ENCODE measurements at places on chromosomes 3 and 15.
A peak's percentile ranks its signal among the peaks of the same experiment; 100 is the strongest.

GRCh38 chr3:35633332-35634124 lies 5.8 kb upstream of the ARPP21 start:
- DNase-seq, result no peak

GRCh38 chr3:126811530-126811929 lies 107.5 kb downstream of the CHCHD6 start:
- peak; percentile 34 for DNase-seq

GRCh38 chr3:113532698-113533533 lies 561 bp downstream of the SIDT1 start:
- no peak for DNase-seq

DNA sequence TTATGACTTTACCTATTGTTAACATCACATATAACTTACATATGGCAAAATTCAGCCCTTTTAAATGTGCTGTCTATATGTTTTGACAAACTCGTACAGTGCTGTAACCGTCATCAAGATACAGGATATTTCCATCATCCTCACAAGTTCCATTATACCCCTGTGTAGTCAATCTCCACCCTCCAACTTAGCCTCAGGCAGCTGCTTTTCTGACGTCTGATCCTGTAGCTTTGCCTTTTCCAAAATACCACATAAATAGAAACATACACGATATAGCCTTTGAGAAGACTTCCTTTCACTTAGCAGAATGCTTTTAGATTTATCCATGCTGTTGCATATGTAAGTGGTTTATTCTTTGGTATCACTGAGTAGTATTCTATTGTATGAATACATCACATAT lies 47.1 kb downstream of the SLC12A1 start:
- no peak for DNase-seq

GRCh38 chr3:123861081-123861836 lies 22.9 kb downstream of the MYLK start:
- no peak for DNase-seq

GRCh38 chr3:184242297-184242685 lies 6.5 kb downstream of the ALG3 start:
- DNase-seq, result no peak

DNA sequence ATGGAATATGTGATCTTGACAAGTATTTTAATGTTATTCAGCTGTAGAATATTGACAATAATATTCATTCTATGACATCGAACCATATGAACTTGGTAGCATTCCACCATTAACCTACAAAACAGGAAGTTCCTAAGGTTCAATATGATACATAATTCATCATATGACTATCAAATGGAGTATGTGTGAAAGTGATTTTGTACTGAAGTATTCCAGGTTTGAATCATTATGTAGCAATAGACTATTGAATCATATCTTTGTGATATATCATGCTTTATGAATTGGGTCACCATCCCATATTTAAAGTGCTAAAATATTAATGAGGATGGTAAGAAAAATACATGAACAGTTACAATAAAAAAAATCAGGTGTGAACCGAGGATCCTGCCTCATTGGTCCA lies 95.1 kb downstream of the TP63 start:
- DNase-seq, result no peak

- DNase-seq, result no peak
Measured at GRCh38 chr3:194103505-194103904, 32.4 kb upstream of the HES1 start.

DNA sequence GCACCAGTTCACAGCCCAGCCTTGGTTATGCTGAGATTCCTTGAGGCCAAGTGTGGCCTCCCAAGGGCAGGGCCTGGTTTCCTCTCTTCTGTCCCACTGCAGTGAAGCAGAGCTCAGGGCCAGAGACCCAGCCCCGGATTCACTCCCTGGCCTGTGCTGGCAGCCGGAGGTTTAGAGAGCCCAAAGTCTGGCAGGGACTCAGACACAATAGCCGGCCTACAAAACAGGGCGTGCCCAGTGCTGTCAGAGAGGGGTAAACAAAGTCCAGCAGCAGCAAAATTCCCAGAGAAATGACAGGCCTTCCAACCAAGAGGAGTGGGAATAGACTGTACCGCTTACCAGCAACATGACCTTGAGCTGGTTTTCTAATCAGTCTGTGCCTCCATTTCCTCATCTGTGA lies 14.0 kb downstream of the VIPR1 start:
- DNase-seq, result no peak

- no peak for DNase-seq
Measured at GRCh38 chr15:63387748-63388493, 6.3 kb upstream of the CA12 start.

DNA sequence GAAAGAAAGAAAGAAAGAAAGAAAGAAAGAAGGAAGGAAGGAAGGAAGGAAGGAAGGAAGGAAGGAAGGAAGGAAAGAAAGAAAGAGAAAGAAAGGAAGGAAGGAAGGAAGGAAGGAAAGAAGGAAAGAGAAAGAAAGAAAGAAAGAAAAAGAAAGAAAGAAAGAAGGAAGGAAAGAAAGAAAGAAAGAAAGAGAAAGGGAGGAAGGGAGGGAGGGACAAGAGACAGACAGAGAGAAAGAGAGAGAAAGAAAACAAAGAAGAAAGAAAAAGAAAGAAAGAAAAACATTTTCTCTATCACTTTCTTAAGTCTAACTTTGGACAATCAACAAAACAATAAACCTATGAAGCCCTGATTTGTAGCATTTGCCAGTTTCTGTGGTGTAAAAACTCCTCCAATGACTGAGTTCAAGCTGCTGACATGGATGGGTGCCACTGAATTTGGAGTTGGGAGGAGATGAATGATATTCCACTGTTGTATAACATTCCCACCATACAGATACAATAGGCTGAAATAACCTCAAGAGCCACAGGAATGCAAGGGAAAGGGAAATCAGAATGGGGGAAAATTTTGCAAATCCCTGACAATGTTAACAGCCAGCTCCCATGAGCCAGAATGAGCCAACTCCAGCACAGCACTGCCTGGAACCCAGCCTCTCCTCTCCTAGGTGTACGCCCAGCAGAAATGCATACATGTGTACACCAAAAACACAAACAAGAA lies 15.0 kb upstream of the RTP3 start:
- DNase-seq, result peak; percentile 51

DNA sequence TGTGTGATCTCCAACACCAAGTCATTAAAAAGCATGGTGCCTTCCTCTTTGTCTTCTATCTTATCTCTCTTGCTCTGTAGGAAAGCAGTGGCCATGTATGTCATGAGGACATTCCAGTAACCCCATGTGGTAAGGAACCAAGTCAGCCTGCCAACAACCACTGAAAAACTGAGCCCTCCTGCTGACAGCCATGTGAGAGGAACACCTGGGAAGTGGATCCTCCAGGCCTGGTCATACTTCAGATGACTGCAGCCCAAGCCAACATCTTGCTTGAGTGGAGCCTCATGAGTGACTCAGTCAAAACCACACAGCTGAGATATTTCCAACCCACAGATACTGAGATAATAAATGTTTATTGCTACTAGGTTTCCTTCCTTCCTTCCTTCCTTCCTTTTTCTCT lies 597.3 kb downstream of the ZIC1 start:
- DNase-seq, result peak; percentile 73

DNA sequence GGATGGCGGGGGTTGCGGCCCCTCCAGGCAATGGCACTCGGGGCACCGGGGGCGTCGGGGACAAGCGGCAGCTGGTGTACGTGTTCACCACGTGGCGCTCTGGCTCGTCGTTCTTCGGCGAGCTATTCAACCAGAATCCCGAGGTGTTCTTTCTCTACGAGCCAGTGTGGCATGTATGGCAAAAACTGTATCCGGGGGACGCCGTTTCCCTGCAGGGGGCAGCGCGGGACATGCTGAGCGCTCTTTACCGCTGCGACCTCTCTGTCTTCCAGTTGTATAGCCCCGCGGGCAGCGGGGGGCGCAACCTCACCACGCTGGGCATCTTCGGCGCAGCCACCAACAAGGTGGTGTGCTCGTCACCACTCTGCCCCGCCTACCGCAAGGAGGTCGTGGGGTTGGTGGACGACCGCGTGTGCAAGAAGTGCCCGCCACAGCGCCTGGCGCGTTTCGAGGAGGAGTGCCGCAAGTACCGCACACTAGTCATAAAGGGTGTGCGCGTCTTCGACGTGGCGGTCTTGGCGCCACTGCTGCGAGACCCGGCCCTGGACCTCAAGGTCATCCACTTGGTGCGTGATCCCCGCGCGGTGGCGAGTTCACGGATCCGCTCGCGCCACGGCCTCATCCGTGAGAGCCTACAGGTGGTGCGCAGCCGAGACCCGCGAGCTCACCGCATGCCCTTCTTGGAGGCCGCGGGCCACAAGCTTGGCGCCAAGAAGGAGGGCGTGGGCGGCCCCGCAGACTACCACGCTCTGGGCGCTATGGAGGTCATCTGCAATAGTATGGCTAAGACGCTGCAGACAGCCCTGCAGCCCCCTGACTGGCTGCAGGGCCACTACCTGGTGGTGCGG lies 1.9 kb downstream of the CHST2 start:
- peak; percentile 83 for DNase-seq

- DNase-seq, result no peak
Measured at GRCh38 chr15:71611553-71612396, 198.6 kb upstream of the NR2E3 start.

DNA sequence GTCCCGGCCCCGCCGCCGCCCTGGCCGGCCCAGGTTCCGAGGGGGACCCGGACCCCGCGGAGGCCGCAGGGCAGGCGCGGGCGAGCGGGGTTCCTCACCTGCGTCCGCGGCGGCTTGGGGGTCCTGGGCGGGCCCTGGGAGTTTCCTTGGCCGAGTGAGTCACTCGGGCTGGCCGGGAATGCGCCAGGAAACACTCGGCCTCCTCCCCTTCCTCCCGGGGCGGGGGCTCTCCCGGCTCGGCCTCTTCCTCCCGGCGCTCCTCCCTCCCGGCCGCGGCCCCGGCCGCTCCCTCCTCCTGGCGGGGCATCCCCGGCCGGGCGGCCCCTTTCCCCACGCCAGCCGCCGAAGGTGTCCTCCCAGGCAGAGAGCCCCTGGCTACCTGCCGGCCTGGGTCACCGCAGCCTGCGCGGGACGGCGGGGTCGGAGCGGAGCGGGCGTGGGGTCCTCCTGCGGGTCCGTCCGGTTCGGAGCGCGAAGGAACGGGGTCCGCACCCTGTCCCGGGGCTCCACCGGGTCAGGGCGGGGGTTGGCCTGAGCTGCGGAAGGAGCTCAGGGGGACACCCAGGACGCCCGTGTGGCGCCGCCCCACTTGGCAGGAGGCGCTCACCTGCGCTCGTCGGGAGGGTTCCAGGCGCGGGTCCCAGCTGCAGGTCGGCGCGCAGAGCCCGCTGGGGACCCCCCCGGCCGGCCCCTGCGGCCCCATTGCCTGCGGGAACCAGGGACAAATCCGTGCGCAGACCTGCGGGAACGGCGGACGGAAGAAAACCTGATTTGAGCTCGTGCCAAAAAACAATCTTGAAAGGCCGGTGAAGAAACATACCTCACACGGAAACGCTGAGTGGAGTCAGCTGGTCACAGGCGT lies at the start of gene CYFIP1:
TSS of gene CYFIP1 (minus strand) at position 180 of the 862 bp plus-strand sequence. CDS start 33,083 bp downstream, outside the sequence.
- DNase-seq, result peak; percentile 80

DNA sequence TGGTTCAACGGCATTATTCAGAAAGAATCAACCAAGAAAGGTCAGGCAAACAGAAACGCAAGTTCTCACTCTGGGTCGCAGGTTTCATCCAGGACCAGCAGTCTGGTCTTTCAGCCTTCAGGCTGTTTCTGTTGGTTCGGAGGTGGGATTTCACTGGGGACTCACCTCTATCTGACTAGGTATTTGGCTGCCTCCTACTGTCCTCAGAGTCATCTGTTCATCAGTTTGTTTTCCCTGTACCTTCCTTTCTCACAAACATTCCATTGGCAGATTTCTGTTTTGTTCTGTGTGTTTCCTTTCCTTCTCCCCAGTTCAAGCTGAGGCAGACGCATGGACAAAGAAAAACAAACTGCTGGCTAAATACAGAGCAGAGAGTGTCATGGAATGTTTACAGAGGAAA lies 1046.6 kb upstream of the CFAP20DC start:
- DNase-seq, result no peak

DNA sequence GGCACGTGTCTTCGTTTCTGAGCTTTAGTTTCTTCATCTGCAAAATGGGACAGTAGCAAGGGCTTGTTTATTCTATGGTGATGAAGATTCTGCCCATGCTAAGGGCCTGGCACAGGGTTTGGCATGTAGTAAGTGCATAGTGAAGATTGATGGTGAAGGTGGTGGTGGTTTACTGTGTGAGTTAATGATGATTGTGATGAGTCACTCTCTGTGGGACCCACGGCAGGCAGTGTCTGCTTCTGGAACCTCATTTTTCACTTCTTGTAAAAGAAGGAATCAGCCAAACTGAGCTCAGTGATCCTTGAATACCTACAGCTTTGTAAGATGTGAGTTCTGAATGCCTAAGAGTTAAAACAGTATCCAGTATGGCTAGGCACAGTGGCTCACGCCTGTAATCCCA lies 86.2 kb upstream of the LRTM1 start:
- no peak for DNase-seq

DNA sequence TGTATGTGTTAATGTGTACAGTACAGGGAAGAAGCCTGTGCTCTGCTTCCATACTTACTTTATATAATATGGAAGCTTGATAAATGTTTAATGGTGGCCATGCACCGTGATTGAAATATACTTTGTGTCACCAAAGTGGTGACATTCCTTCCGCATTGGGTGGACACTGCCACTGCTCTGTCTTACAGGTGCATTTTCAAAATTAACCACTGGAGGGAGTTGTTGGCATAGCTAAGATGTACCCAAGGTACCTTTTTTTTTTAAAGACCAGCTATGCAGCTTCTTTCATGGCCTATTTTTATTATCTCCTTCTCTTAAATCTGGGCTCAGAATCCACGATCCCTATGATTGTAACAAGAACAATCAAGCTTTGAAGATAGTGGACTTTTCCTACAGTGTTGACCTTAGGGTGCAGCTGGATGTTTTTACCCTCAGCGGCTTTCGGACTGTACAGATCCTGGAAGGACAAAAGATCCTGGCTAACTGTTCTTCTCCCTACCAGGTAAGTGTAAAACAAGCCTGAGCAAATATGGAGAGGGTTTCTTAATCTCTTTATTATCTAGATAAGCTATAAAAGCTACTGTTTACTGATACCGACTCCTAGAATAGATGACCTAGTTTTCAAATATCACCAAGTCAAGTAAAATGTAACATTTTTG lies 21.6 kb upstream of the PAK6 start:
- DNase-seq, result peak; percentile 80

DNA sequence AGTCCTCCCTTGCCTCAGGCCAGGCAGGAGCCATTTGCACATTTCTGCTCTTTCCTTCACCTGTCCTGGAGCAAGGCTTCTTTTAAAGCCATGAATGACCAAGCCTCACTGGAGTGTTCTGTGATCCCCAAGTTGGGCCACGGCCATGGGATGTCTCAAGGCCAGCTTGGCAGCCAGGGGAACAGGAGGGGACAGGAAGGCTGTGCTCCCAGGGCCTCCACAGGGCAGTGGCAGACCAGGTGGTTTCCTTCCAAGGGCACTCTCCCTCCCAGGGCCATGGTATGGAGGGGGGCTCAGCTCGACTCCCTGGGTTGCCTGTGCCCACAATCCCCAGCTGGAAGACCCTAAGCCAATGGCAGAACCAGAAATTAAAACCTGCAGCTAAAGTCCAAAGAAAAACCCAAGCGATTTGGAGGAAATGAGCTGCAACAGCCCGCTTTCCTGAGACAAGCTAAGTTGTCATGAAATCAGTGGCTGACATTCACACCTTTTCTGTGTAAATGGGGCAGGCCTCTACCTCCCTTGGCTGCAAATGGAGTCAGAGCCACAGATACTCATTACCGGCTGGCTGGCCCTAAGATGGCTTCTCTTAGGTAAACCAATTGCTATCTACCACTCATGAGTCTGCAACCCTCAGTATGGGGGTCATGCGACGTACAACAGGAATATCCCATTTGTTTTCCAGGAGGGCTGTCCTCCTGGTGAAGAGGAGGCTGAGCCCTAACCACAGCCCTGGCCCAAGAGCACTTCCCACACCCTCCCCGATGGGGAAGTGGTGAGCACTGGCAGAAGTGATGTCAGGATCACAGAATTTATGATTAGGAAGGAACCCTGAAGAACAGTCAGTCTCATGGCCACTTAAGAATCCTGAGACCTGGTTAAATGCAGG lies 83.3 kb downstream of the SNRK start:
- no peak for DNase-seq

GRCh38 chr3:179961071-179961702 lies 75.5 kb downstream of the PEX5L start:
- DNase-seq, result no peak

All from cardiac fibroblast (primary cell).